ENCODE measurements at places on chromosomes 3 and 15.

- no peak for DNase-seq
Observed at GRCh38 chr3:160531311-160531710, 34.1 kb downstream of the KPNA4 start.

DNA sequence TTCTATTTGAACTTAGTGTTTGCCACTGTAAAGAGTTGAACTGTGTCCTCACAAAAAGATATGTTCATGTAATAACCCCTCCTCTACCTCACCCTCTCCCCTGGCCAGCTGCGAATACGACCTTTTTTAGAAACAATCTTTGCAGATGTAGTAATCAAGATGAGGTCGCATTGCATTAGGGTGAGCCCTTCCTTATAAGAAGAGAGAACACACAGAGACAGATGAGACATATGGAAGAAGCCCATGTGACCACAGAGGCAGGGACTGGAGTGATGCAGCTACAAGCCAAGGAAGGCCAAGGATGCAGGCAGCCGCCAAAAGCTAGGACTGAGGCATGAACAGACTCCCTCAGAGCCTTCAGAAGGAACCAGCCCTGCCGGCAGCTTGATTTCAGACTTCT, 27.6 kb downstream of the GPR176 start:
- no peak for DNase-seq

DNA sequence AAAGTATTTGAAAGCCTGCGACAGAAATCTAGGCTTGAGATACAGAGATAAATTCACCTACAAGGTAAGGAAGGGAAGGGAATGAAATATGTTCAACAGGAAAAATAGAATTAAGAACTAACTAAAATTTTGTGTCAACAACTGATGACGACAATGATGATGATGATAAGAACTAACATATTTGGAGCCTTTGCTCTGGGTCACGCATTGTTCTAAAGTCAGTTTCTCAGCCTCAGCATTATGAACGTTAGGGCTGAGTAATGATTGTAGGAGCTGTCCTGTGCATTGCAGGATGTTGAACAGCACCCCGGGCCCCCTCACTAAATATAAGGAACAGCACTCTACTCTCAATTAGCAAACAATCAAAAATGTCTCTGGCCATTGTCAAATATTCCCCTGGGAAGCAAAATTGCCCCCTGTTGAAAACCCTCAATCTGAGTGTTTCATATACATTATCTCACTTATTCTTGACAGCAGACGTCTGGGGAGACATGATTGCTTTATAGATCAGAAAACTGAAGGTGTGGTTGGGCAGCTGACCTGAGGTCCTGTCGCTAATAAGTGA, 88.5 kb downstream of the ERC2 start:
- no peak for DNase-seq

DNA sequence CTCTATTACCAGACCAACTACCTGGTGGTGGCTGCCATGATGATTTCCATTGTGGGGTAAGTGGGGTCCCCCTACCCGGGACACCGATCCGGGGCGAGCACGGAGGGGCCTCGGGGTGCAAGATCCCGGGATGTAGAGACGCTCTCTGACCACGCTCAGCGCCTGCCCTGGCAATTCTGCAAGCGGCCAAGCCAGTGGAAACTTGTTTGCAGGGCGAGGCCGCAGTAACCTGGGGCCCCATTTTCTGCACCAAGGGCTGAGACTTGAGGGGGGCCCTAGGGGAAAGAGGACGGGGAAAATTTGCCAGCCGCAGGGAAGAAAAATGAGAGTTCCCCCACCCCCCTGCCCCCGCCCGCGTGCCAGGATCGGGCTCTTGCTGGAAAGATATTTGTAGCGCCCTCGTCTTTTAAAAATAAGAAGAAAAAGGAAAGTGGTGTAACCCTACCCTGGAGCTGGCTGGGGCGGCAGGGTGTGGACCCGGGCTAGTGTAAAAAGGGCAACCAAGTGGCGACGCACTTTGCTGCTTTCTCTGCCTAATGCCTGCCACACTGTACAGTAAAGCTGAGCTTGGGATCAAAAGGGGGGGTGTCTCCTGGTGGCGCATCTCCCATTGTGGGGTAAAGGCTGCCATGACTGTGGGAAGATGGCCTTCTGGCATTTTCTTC, 563 bp downstream of the ARL6IP5 start:
- DNase-seq, result no peak

DNA sequence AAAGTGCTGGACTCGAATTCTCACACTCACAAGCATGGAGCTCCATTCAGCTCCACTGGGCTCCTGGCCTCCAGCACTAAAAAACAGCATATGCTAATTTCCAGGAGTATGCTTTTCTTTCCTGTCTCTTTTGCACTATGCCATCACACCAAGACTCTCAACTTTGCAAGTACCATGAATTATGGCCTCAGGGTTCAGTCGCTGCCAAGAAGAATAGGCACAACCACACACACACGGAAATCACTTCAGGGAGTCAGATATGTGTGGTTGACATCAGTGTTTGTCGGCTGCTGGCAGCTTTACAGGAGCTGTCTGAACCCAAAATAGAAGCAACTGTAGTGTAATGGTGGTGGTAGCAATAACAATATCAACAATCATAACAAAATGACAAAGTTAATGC, 305.0 kb upstream of the SLCO3A1 start:
- no peak for DNase-seq

GRCh38 chr15:89018207-89018606, 70.0 kb upstream of the ABHD2 start:
- no peak for DNase-seq

- DNase-seq, result no peak
Observed at GRCh38 chr3:182325213-182325950, 467.9 kb upstream of the ATP11B start.

DNA sequence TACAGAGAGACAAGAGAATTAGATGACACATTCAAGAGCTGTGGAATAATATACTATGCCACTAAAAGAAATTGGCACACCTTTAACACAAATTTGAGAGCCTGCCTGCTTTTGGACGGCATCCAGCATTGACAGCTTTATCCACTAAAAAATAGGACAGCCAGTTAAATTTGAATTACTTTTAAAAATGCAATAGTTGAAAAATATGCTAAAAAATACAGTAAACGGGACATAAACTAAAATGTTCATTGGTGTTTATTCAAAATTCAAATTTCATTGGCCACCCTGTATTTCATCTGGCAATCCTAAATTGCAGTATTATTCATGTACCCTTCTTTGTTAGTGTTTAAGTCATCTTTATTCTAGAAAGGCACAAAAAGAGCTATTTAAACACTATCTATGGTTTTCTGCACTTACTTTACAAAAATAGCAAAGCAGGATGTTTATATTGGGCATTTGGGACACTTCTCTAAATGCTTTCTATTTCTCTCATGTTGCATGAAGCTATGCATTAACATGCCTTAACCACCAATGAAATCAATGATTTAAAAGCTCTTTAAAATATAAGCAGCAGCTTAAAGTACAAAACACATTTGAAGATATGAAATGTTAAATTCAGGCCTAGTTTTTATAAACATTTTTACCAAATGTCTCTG, 160.1 kb downstream of the NEK10 start:
- DNase-seq, result no peak

GRCh38 chr15:49987896-49988295, 131.1 kb downstream of the ATP8B4 start:
- no peak for DNase-seq

- no peak for DNase-seq
Observed at GRCh38 chr3:102142379-102143060, 292.3 kb upstream of the ZPLD1 start.

- DNase-seq, result no peak
Observed at GRCh38 chr3:31704591-31705179, 172.0 kb downstream of the STT3B start.

DNA sequence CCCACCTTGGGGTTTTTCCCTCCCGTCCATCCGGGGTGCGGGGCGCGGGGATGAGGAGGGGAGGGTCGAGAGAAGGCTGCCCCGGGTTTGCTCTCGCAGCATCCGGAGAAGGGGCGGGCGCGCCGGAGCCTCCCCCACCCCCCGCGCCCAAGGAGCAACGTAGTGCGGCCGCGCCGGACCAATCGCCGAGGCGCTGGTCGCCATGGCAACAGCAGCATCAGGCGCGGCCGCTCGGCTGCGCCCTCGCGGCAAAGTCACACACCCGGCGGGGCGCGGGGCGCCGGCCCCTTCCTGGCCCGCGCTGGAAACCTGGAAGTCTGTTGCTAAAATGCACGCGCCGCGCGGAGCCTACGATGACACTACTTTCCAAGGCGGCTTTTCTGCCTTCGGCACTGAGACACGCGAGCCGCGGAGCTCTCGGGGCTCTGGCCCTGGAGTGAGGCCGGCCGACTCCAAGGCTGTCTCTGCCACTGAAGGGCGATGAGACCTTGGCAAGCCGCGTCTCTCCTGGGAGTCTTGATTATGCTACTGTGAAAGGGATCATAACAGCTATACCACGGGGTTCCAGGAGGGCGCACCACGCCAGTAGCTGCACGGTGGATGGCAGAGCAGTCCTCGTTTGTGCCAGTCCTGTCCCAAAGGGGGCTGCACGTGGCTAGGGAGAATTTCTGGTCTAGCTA, at the start of gene IQSEC1:
IQSEC1 (minus strand) TSS at position 104 of the 680 bp plus-strand sequence. CDS start 415 bp downstream, outside the sequence.
- peak; percentile 60 for DNase-seq

DNA sequence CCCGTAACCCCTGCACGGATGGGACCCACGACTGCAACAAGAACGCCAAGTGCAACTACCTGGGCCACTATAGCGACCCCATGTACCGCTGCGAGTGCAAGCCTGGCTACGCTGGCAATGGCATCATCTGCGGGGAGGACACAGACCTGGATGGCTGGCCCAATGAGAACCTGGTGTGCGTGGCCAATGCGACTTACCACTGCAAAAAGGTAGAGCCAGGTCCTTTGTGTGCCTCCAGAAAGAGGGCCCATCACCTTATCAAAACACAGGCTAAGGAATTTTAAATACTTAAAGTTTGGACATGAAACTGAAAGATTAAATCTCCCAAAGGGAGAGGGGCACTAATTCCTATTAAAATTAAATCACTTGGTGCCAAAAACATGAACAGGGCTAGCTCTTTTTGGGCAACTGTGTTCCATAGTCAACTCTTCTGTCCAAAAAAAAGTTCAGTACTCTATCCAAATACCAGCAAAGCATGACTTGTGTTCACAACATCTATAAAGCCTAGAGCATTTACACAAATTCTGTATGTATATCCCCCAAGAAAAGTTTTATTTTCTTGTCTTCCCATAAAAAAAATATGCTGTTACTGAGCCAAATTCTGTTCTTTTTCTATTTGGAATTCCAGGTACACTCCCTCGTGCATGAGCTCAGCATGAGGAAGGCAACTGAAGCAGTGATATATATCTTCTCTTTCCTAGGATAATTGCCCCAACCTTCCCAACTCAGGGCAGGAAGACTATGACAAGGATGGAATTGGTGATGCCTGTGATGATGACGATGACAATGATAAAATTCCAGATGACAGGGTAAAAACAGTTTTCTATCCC, 9.2 kb downstream of the THBS1 start:
- no peak for DNase-seq

GRCh38 chr3:52820736-52821135, 9.7 kb downstream of the ITIH4 start:
- no peak for DNase-seq

DNA sequence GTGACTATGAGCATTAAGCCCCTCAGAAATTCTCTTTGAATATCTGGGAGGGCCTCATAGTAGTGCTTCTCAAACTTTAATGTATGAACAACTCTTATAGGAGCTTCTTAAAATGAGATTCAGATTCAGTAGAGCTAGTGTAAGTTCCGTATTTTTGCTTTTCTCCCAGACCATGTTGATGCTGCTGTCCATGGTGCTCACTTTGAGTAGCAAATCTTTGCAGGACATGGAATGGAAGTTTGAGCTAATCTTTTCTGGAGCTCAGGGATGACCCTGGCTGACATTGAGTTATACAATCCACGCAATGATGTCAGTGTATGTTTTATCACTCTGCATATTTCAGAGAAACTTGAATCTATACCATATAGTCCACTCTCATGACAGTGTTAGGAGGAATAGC, 134.2 kb downstream of the OTOL1 start:
- no peak for DNase-seq

- no peak for DNase-seq
Observed at GRCh38 chr3:13713396-13713795, 164.5 kb downstream of the FBLN2 start.

DNA sequence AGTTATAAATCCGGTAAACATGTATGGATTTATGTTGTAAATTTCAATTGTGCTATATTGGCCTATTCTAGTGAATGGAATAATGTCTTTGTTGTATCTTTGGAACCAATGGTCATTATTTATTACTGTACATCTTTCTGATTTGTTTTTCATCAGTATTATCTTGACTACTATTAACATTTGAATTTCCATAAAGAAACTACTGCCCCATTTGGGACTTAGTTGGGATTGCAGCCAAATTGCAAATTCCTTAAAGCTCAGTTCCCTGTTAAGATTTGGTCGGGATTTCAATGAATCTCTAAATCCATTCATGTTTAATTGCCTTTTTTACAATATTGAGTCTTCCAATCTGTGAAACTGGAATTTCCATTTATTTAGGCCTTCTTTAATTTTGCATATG, 822.4 kb upstream of the CADM2 start:
- DNase-seq, result no peak

GRCh38 chr15:42547918-42548248, 710 bp downstream of the LRRC57 start:
- DNase-seq, result no peak

GRCh38 chr3:134613006-134613520, 37.8 kb downstream of the KY start:
- no peak for DNase-seq

DNA sequence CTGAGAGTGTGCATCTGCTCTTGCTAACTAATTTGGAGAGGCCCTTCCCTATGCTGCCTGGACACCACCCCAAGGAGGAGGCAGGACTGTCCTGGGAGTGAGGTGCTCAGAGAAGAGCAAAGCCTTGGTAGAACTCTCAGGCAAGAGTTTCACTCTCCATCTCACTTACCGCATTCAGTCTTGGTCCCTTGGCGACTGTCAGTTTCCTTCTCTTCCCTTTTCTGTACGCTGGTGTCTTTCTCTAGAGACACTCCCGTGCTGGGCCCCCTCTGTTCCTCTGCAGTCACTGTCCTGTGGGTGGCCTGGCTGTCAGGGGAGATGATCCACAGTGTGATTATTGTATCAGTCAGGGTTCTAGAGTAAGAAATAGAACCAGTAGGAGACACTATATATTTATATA, 44.0 kb downstream of the IDH2 start:
- no peak for DNase-seq

DNA sequence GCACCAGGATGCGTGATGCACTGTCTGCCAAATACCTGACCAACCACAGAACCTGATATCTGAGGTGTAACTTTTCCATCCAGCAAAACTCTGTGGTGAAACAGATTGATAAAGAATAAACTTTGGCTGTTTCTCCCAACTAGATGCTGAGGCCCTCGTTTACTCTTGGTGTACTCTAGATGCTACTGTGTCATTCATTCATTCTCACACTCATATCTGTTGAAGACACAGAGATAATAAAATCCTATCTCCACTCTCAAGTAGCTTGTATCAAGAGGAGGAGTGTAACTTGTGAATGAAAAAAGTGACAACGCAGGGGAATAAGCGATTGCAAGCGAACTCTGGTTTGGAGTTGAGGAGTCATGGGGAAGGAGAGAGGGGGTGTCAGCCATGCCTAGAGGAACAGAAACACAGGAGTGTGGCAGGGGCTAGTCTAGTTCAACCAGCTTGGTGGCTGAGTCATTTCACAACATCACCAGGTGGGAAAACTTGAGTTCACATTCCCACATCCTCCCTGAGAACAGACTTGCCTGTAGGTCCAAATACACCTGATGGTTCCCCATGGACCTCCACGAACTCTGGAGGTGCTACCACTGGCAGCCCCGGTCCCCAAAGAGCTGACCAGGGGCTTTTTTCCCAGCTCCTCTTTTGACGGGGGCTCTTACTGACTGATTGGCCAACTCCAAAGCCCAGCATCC, 73.3 kb upstream of the SNRK start:
- DNase-seq, result no peak
